Caki2 (cell line): ENCODE measurements at places on chromosomes 2 and 18.

- DNase-seq: no peak
Observed at GRCh38 chr2:46651363-46652099, 172.2 kb downstream of the TMEM247 start.

DNA sequence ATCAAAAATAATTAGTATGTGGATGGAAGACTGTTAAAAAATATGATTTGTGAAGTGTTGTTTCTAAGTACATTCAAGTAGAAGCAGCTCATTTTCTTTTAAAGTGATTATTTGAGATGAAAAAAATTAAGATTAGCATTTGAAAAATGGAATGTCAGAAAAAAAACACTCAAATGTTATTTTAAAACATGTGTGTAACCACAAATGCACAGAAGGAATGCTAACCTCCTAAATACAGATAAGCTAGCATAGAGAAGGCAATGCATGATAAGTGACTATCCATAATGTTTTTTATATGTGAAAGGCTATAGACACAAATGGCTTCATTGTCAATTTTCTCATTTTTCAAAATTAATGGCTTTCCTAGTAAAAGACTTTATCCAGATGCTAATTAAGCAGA is 198.9 kb downstream of the NYAP2 start:
- no peak for DNase-seq

DNA sequence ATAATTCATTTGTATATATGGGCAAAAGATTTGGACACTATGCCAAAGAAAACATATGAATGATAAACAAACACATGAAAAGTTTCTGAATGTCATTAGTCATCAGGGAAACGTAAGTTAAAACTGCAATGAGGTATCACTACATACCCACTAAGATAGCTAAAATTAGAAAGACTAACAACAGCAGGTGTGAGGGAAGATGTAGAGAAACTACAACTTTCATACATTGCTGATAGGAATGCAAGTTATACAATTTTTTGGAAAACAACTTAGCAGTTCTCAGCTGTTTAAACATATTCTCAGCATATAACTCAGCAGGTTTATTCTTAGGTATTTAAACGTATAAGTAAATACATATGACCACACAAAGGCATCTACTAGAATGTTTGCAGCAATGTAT is 563.5 kb upstream of the KLHL29 start:
- no peak for DNase-seq

DNA sequence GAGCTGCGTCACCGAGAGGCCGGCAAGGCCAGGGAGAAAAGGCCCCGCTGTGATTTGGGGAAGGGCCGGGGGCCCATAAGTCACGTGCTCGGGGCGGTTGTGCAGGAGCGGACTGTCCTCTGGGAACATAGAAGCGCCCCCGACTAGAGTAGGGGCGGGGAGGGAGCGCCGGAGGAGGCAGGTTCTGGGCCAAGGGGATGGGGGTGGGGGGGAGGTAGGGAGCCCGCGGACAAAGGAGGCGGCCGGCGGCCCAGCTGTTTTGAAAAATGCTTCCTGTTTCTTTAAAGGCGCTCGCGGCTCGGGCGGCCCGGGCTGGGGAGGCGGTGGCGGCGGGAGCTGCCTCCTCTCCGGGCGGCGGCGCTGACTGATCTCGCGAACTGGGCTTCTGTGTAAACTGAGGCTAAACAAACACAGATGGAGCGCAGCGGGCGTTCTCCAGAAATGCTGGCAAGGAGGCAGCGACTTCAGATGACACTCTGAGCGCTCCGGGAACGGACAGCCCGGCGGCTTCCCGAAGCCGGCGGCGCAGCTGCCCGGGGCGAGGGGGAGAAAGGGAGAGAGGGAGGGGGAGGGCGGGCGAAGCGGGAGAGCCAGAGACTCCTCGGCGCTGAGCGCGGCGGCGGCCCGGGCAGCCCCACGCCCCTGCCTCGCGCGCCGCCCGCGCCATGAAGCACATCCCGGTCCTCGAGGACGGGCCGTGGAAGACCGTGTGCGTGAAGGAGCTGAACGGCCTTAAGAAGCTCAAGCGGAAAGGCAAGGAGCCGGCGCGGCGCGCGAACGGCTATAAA is at the start of gene ATOH8:
Gene ATOH8 (plus strand): TSS at position 467 of the 788 bp plus-strand sequence. CDS start 199 bp downstream, at position 666.
- peak; percentile 52 for DNase-seq

- DNase-seq: no peak
Observed at GRCh38 chr18:813172-814071, 1.4 kb upstream of the YES1 start.

DNA sequence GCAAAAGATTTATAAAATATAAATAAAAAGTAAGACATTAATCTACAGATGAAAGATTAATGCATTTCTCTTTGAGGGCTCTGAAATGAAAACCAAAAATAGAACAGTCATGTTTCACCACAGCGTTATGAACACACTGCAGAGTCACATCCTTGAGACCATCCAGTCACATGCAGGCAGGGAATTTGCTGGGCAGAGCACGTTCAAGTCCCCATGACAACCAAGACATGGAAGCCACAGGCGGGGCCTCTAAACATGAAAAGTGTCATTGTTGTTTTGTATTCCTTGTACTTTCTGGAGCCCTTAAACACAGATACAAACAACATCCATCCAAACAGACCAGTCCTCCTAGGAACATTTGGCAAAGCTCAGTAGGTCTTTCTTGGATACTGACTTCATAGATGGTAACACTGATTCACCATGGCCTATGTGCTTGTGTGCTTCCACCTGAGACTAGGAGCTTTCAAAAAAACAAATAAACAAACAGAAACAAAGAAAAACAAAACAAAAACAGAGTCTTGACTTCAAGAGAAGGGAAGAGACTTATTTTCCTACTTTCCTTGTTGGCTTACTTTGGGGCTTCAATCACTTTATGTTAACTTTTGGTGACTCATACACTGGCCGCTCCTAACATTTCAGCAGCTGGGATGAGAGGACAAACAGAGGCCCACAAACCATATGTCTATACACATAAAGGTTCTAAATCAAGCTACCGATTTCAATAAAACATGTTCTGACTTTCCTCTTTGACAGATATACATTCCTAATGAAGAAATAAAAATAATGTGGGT is 99.5 kb upstream of the CCDC85A start:
- DNase-seq: no peak

GRCh38 chr18:37956020-37956419 is 390.4 kb upstream of the CELF4 start:
- DNase-seq: no peak

- DNase-seq: peak; percentile 59
Observed at GRCh38 chr2:133424876-133425275, 143.4 kb downstream of the NCKAP5 start.
